ENCODE measurements at places on chromosomes 16 and 17.

GRCh38 chr16:14676633-14677032, 17.5 kb downstream of the PLA2G10 start:
- no peak for DNase-seq

- no peak for DNase-seq
These were observed 26.5 kb downstream of the GJD3 start for GRCh38 chr17:40338058-40338457.

DNA sequence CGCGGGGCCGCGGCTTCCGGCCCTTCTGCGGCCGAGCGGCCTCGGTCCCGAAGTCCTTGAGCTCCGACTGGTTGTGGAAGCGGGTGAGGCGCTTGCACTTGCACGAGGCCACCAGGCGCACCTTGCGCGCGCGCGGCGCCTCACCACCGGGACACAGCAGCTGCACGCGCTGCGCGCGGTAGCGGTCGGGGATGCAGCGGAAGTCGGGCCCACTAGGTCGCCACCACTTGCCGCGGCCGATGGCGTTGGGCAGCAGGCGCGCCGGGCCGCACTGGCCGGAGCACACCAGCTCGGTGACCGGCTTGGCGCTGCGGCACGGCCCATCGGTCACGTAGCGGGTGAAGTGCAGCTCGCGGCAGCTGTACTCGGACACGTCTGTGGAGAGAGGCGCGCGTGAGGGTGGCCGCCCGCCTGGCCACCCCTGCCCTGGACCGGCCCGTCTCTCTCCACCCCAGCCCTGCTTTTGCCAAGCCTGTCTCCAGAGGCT, 3.2 kb downstream of the SOST start:
- no peak for DNase-seq

DNA sequence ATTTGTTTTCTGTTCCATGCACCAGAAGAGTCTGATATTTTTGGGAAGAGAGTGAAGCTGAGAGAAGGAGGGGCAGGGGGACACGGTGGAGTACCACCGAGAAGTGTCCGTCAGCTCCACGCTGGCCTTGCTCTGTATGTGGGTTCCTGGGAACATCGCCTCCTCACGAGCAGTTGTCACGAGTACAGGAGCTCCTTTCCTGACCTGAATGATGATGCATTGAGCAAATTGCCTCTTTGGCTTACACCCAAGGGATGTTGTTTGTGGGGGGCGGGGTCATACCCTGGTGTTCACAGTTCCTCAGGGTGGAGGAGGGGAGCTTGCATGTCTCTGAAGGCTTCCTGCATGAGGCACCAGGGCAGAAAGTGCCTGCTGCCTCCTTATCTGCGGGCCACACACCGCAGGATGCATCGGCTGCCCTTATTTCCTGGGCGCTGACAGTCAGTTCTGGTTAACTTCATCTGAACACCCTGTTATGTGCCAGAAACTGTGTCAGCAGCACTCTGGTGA, 36.2 kb downstream of the RGS9 start:
- no peak for DNase-seq

GRCh38 chr16:86167061-86167460, 268.1 kb downstream of the IRF8 start:
- DNase-seq = no peak

DNA sequence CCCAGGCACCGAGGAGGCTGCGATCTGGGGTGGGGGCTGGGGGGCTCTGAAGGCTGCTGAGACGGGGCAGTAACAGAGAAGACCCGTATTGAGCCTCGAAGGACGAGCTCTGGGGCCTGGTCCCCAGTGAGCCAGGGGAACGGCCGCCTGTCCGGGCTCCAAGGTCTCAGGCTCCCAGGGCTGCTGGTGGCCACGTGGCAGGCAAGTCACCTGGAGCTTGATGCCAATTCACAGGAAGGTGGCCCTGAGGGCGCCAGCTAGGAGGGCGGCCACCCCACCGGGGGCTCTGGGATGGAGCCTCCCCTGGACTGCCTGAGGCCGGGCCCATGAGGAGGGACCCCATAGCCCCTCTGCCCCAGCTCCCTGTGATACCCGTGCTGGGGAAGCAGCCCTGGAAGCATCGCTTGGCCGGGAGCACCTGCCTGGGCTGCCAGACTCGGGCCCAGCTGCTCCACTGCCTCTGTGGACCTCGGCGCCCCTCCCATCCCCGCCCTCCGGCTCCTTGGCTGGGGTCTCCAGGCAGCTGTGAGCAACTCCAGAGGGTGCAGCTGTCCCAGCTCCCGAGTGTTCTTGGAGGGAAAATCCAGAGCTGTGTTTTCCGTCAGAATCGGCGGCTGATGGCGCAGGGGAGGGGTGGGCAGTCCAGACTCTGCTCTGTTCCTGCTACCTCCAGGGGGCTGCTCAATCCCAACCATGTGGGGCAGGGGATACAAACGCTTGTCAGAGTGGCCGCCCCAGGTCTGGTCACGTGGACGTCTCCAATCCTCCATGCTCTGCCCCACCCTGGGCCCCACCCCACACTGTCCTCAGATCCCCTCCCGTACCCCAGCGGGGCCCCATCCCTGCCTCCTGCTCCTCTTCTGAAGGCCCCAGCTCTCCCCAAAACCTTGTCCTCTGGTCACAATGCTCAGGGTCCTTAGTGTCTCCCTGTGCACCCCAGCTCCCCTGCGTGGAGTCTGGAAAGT, 67.2 kb upstream of the GNG13 start:
- no peak for DNase-seq

DNA sequence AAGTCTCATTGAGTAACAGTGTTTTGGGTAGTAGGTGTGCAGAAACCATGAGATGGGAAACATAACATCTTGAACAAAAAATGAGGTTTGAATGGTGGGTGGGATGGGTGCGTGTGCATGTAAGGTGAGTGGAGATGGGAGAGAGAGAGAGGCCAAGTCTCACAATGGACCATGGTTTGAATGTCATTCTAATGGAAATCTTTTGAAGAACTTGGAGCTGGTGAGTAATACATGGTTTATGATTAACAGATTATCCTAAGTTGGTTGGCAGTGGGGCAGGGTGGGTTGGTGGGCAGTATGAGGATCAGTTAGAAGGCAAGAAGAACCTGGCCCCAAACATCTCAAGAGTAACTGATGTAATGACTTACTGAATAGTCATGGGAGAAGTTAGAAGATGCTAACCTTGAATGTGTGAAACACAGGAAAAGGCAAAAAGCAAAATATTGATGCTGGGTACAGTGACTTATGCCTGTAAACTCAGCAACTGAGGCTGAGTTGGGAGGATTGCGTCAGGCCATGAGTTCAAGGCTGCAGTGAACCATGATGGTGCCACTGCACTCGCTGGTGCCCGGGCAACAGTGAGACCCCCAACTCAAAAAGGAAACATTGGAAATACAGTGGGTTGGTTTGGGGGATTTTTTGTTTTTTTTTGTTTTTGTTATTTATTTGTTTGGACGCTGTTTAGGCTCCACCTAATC, 32.7 kb downstream of the ZNF207 start:
- DNase-seq = no peak

- DNase-seq = no peak
These were observed 115.7 kb downstream of the TMEM114 start for GRCh38 chr16:8474587-8474986.

- peak; percentile 85 for DNase-seq
These were observed at the start of gene UBE2O for GRCh38 chr17:76452660-76453430. TSS of gene UBE2O (minus strand) at chr17:76453152. CDS start at chr17:76453141, 11 bp downstream.

- no peak for DNase-seq
These were observed 11.3 kb upstream of the CHST6 start for GRCh38 chr16:75506574-75506973.

DNA sequence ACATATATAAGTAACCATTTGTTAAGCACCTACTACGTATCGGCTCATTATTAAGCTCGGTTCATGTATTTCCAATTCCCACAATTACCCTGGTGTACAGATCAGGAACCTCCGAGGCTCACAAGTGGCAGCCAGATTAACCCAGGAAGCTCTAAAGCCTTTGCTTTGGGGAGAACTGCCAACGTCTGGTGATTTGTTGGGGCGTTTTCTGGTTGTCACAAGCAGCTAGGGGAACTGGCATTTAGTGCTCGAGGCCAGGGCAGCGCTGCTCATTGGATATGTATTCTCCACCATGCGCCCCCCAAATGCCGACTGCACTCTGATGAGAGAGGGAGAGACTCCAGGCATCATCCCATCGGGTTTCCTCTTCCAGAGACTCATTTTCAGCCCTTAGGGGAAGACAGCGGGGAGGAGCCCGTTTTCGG, 541 bp downstream of the ZNF18 start:
- peak; percentile 76 for DNase-seq

DNA sequence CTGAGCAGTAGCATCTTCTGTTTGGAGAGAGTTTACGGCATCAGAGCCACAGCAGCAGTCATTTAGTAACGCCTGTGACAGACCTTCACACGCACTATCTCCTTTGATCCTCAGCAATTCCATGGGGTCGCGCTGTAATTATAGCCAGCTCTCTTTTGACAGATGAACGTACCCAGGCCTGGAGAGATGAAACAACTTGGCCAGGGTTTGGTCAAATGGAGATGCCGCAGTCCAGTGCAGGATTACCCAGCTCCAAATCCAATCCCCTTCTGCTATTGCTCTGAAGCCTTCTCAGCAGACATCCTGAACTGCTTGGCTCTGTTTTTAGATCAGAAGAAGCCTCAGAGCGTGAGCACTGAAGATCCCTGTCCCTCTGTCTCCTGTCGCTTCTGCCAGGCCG, 83.9 kb downstream of the SOX9 start:
- no peak for DNase-seq

DNA sequence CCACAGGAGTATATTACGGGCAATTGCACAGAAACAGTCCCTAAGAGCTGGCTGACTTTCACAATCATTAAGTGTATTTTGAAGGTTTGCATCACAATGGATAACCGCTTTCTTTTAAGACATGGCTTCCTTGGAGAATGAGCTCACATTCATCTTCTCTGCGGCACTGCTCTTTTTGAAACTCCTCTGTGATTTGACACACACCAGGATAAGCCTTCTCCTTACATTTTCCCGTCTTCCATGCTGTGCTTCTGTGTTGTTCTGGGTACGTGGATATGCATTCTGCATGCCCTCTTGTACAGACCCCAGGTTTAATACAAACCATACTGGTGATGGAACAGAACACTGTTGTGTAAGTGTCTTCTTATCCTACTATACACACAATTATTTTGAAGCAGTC, 89.5 kb upstream of the METRNL start:
- DNase-seq = no peak

DNA sequence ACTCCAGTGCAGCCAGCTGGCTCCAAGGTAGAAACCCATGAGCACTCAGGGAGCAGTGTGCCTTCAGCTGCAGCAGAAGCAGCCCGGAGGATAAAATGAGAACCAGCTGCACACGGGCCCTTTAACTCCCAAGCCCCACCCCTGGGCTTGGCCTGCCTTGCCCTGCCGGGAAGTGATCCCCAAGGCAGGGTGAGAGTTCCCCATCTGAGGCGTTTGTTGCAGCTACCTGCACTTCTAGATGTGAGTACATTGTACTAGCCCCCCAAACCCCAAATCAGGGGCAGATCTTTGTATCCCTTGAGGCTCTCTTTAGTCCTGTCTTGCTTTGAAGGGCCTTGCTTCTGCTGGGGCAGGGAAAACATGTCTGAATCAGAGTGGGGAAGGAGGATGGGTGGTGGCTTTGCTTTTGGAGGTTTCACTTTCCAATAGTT, at the start of gene MVP:
Gene MVP, plus strand, starts transcription at position 192 of the 431 bp plus-strand sequence. CDS start 10,088 bp downstream, outside the sequence.
- peak; percentile 70 for DNase-seq

- DNase-seq = no peak
These were observed 30.1 kb upstream of the CPNE2 start for GRCh38 chr16:57062329-57062728.

GRCh38 chr16:6081320-6081976, 983.9 kb upstream of the EEF2KMT start:
- DNase-seq = peak; percentile 31

DNA sequence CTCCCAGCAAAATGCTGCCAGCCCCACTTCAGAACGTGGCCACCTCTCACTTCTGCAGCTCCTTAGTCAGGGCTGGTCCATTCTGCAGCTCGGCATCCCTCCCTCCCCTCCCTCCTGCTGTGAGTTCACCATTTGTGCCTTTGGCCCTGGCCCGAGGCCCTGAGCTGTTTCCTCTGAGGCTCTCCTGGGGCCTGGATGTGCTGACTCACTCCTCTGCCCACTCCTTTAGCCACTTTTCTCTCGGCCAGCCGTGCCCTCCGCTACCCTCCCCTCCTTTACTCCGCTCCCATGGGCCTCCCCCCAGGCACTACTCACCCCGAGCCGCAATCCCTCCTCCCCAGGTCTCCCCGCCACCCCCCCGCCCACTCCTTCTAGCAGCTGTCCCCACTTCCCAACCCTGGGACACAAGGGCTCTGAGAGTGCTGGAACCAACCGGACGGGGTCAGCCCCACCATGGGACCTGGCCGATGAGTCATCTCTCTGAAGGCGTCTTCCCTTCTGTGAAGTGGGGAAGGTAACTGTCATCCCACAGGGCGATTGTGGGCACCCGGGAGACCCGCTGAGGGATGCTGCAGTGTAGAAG, 11.5 kb downstream of the KCNG4 start:
- peak; percentile 89 for DNase-seq

DNA sequence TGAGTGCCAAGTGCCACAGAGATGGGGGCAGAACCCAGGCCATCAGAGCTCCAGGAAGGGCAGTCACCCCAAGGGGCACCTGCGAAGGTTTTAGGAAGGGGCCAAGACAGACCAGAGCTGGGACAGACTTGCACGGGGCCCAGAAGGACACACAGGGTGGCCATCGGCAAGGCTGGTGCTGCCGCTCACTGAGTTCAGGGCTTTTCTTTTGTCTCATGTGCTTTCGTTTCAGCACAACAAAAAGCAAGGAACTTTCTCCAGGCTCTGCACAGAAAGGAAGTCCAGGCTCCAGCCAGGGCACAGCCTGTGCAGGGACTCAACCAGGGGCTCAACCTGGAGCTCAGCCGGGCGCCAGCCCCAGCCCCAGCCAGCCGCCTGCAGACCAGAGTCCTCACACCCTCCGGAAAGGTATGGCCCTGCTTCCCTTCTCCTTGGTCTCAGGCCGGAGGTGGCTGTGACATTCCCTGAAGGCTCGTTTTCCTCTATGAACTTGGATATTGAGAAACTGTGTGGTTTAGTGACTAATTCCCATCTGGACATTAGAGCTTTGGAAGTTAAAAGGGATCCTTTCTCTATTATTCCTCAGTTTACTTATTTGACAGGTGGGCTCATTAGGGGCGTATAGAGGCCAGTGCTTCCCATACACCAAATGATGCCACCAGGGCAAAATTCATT, 37.9 kb downstream of the ELAC2 start:
- DNase-seq = no peak

DNA sequence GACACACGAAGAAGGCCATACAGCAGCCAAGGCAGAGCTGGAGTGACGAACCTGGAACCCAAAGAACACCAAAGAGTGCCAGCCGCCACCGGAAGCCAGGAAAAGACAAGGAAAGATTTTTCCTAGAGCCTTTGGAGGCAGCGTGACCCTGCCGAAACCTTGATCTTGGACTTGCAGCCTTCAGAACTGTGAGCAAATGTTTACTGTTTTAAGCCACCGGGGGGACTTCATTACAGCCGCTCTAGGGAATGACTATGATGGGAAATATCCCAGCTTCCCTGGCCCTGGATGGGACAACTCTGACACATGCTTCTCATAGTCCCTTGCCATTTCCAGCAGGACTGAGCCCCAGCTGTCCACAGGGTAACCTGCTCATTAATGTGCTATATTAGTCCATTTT, 270.6 kb downstream of the HAPSTR1 start:
- DNase-seq = no peak

GRCh38 chr17:48646183-48647102, 20.3 kb upstream of the HOXB9 start:
- peak; percentile 70 for DNase-seq

- DNase-seq = no peak
These were observed 1.2 kb downstream of the FADS6 start for GRCh38 chr17:74892013-74892841.

GRCh38 chr17:49730078-49730784, 22.5 kb upstream of the SLC35B1 start:
- DNase-seq = no peak

All from RKO (cell line).